T1000 (cell line): ENCODE measurements at places on chromosomes 5 and 9.

- no peak for DNase-seq
Observed at GRCh38 chr9:35690294-35690613, 529 bp upstream of the TPM2 start.

DNA sequence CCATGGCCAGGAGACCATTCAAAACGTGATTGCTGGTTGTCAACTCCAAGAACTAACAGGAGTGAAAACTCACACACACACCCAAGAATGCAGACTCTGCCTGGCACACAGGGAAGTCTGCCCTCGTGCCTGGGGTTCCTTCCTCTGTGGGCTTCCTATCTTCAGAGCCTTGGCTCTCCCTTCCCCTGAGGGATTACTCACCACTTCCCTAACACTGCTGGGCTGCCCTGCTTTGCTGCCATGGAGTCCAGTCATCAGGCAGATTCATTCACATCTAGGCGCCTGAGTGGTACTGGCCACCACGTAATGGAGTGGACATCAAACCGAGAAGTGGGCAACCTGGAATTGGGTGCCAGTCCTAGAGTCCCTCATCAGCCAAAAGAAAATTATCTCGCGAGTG, 76.4 kb upstream of the PRSS3 start:
- DNase-seq, result peak; percentile 5

- DNase-seq, result no peak
Observed at GRCh38 chr5:176742246-176743105, 67.9 kb upstream of the UNC5A start.

GRCh38 chr9:100058699-100059579, 39.9 kb downstream of the ERP44 start:
- no peak for DNase-seq

GRCh38 chr9:70125621-70126263, 82.1 kb downstream of the MAMDC2 start:
- DNase-seq, result no peak

DNA sequence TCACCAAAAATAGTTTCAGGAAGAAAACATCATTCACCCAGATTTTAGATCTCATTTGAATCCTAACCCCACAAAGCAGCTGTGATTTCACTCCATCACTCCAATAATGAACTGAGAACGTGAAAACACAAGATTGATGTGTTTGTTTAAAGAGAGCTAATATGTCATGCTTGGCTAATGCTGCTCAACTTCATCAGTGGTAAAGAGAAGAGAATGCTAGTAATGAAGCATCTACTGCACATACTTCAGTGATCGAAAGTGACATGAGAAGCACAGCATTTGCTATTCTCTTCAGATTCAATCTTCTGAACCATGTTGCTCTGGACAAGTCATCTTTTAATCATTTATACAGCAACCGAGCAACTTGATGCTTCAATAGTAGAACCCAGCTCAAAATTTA, 874.7 kb downstream of the EFNA5 start:
- no peak for DNase-seq

DNA sequence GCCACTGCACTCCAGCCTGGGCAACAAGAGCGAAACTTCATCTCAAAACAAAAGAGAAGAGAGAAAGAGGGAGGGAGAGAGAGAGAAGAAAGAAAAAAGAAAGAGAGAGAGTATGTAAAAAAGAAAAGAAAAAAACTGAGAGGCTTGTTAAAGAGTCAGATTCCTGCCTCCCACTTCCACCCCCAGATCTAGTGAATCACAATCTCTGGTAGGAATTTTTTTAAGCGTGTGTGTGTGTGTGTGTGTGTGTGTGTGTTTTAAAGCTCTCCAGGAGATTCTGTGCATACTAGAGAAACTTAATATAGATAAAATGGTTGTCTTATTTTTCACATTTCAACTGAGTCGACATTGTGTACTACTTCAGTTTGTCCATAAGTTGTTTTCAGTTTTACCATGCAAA, 32.0 kb downstream of the SAR1B start:
- no peak for DNase-seq

DNA sequence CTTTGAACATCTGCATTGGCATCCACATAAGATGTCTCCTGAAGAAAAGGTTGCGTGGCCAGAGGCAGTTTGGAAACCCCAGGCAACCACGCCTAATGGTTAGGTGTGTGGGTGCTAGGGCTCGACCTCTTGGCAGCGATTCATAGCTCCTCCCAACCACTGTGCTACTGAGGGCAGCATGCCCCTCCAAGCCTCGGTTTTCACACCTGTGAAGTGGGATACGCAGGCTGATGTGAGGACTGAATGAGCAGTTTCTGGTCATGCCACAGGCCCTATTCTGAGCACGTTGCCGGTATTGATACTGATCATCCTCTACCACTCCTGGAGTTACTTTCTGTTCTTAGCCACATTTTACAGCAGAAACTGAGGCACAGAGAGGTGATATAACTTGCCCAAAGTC, 19.1 kb downstream of the NDST1 start:
- DNase-seq, result no peak

DNA sequence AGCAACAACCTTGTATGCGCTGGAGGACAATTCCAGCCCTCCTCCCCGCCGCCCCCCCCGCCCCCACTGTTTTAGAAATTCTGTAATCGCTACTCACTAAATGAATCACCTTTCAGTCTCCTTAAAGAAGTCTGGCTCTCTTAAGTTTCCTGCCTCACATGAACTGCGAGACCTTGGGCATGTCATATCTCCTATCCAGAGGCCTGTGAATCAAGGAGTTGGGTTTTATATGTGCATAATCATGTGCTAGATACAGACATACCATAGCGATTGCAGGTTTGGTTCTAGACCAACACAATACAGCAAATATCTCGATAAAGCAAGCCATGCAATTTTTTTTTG, 337 bp upstream of the DMAC1 start:
- DNase-seq, result no peak

DNA sequence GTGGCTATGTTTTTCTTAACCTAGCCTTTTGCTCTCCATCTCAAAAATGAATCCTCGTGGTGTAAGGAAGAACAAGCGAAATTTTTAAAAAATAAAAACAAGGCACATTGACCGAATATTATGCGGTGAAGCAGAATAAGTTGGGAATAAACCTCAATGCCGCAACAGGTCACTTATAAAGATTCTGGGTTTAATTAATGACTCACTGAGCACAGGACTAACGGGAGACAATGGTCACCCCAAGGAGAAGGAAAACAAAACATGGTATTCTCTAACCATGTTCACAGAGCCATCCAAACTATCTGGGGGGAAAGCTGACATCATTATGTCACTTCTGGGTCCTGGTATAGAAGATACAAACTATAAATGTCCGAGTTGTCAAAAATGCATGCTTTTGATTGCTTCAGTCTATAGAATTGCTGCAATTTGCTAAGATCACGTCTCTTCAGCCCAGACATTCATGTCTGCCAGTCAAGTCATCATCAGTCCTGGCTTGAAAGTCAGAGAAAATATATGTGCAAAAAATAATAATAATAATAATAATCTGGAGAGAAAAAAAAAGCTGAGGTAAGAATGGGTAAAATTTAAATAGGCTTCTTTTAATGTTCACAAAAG, 280.6 kb downstream of the NR2F1-AS1 start:
- no peak for DNase-seq

GRCh38 chr9:107176436-107177151, 106.5 kb upstream of the RAD23B start:
- peak; percentile 9 for DNase-seq

GRCh38 chr9:112586599-112587155, 100.0 kb downstream of the KIAA1958 start:
- DNase-seq, result no peak

GRCh38 chr5:136188859-136189258, 4.1 kb downstream of the SMIM32 start:
- no peak for DNase-seq

GRCh38 chr9:129717991-129718390, 34.9 kb downstream of the PTGES start:
- no peak for DNase-seq

DNA sequence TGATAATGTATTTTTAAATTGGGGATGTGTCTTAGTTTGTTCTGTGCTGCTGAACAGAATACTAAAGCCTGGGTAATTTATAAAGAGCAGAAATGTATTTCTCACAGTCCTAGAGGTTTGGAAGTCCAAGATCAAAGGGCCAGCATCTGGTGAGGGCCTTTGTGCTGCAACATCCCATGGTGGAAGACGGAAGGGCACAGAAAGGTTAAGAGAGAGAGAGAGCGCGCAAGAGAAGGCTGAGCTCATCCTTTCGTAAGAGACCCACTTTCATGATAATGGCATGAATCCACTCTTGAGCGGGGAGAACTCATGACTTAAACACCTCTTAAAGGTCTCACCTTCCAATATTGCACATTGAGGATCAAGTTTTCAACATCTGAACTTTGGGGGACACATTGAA, 79.1 kb upstream of the GOLM1 start:
- no peak for DNase-seq

DNA sequence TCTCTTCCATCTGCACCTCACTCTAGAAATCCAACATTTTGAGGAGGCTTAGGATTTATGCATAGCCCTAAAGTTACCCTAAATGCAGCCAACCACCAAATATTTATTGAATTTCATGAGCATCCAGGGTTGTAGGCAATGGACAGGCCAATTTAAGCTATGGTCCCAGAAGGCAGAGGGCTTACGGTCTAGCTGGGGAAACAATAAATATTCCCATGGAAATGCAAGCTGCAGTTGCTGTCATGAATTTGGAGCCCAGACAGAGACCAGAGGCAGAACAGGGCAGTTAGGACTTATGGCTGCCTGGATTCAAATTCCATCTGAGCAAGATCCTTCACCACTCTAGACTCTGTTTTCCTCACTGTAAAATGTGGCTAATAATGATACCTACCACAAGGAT, 9.1 kb upstream of the INSYN2B start:
- DNase-seq, result no peak

DNA sequence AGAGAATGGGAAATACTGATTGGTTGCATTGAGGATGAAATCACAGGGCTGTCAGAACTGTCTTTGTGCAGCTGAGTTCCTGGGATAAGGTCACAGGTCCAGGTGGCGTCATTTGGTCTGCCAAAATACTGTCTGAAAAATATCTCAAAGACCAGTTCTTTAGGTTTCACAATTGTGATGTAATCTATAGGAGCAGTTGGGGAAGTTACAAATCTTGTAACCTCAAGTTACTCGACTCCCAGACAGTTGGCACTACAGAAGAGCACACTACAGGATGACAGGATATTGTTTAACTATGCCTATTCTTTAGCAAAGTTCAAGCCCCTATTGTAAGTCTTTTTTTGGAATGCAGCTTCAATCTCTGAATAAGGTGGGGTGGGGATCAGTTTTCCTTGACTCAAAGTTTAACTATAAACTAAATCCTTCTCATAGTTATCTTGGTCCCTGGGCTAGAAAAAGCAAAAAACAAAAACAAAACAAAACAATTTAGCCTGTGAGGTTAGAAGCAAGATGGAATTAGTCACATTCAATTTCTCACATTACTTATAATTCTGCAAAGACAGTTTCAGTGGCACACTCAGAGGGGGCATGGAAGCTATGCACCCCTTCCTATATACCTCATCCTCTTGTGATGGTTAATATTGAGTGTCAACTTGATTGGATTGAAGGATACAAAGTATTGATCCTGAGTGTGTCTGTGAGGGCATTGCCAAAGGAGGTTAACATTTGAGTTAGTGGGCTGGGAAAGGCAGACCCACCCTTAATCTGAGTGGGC, 276.0 kb downstream of the AUH start:
- DNase-seq, result no peak

GRCh38 chr9:16001856-16002255, 449.0 kb downstream of the CCDC171 start:
- DNase-seq, result no peak

- DNase-seq, result no peak
Observed at GRCh38 chr9:125672876-125673275, 34.1 kb downstream of the MAPKAP1 start.

DNA sequence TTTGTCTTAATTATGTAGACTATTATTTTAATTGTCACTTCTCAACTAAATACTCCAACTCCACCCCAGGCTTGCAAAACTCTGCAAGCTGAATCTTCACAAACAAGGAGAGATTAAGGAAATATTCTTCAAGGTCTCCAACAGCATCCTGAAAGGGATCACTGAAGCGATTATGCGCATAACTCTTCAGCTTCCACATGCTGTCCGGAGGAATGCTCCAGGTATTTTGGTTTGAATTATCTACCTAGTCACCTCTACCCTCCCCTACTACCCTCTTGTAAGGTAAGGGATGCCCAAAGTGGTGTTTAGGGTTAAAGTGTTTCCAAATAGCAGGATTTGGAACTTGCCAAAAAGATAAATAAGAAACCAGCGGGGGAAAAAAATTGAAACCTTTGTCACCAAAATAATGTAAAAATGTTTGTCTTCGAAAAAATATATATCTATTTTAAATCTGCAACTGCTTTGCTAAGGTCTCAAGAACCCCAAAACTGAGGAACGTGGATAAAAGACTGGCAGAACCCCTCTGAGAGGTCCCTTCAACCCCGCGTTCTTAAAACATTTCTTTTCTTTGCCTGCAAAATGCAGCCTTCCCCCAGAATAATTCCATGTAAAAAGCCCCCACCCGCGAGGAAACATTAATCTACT, 11.6 kb downstream of the PTCH1 start:
- no peak for DNase-seq

GRCh38 chr5:75286211-75286773, 49.6 kb upstream of the ANKRD31 start:
- DNase-seq, result no peak

DNA sequence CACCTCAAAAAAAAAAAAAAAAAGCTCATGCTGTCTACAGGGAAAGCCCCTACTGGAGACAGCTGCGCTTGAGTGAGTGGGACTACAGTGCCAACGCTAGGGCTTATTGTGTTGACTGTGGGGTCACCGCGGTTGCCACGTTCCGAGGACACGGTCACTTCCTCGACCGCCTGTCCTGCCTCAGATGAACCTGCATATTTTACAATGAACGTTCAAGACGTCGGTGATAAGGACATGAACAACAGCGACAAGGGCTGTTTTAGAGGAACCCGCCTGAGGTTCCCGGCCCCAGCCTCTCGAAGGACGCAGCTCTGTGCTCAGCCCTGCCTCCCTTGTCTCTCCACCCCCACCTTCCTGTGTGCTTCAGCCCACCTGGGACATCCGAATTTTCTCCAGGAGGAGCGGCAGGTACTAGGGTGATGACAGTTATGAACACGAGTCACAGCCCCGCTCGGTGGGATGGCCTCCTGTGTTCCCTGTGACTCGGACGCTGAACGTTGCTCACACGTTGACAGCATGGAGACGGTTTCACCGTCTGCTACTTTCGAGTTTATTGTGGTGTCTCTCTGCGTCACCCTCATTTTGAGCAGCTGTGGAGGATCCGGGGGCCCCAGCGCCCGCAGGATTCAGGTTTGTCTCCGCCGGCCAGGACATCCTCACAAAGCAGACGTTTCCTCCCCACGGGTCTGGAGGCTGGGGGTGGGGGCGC, 11.3 kb upstream of the DIPK1B start:
- no peak for DNase-seq

GRCh38 chr9:121788686-121789366, 137.4 kb downstream of the DAB2IP start:
- no peak for DNase-seq

DNA sequence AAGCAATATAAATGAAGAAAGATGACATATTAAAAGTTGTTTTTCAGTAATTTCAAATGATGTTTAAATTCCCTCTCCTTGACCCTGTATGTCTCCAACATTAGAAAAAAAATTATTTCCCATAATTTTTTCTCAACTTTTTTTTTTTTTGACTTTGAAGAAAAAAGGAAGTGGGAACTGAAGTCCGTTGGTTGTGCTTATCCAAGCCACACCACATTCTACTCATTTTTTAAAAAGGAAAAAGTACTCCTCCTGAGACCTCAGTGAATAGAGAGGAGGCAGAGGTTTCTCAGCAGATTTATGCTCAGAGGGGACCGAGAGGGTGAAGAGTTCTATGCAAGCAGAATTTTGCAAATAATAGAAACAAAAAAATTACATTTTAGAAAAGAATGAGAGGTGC, 123.3 kb downstream of the PCSK5 start:
- no peak for DNase-seq
